ENCODE measurements at places on chromosomes 3 and 15.

GRCh38 chr3:25007974-25008658, 419.9 kb upstream of the RARB start:
- no peak for DNase-seq

- DNase-seq = no peak
Measured at GRCh38 chr3:188594139-188594538, 440.2 kb downstream of the LPP start.

DNA sequence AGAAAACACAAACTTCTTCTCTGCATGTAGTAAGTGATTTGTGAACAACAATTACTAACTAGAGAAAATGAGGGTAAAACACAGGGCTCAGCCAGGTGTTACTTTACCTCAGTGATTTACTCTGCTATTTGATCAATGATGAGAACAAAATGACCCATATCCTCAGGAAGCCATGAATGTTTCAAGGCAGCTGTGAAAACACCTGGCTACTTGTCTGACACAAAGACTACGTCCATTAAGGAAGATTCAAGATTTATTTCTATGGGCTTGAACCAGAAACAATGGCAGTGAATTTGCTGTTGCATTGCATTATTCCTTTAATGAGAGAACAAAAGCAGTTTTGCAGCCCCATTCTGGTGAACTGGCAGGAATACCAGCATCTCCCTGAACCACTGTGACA, 374.6 kb upstream of the ARL6 start:
- DNase-seq = no peak

- no peak for DNase-seq
Measured at GRCh38 chr3:157520485-157521150, 17.4 kb upstream of the VEPH1 start.

GRCh38 chr15:58731756-58732535, 17.6 kb downstream of the ADAM10 start:
- no peak for DNase-seq

DNA sequence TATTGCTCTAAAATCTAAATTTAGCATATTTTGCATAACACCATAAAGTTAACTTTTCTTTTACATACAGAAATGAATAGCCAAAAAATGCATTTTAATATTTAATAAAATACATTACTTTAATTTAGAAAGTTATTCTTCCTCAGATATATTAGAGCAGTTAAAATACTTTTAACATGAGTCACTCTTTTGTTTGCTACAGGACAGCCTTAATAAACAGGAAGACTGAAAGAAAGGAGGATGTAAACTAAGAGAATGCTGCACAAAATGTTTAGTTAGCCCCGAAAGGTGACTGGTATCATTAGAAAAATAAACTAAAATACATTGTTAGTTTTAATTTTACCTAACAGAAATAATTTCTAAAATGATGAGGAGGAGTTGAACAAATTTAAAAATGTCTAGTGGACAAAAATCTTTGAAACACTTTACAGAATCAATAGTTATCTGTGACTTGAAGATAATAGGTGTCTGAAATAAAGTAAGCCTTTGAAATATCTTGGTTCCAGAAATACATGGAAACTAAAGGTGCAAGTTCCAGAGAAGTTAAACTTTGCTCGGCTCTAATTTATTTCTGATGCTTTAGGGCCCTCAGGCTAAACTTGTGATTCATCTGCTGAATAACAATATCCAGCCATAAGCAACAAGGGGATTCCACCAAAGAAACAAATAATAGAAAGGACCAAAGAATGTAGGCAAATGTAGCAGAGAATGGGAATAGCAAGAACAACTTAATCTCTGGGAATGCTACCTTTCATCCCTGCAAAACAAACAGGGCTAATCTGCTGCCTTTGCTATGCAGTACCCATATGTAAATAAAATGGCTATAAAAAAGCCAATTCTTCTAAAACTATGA, 138.3 kb upstream of the UBP1 start:
- no peak for DNase-seq
